ENCODE measurements at places on chromosomes 1 and 21.
A peak's percentile ranks its signal among the peaks of the same experiment; 100 is the strongest.

DNA sequence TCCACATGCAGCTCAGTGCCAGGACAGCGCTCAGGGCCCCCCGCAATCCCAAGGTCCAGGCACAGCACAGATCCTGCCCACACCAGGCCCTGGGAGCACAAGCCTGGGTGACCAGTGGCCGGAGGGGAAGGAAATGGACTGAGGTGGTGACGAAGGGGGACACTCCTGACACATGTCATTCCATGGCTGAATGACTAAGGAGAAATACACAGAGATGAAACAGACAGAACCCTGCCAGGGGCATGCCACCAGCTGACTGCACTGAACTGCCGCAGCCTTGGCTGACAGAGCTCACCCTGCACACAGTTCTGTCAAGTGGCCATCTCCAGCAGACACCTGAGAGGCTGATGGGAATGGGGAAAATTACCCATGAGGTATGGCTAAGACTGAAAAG is 56.1 kb downstream of the HSF2BP start:
- no peak for DNase-seq

DNA sequence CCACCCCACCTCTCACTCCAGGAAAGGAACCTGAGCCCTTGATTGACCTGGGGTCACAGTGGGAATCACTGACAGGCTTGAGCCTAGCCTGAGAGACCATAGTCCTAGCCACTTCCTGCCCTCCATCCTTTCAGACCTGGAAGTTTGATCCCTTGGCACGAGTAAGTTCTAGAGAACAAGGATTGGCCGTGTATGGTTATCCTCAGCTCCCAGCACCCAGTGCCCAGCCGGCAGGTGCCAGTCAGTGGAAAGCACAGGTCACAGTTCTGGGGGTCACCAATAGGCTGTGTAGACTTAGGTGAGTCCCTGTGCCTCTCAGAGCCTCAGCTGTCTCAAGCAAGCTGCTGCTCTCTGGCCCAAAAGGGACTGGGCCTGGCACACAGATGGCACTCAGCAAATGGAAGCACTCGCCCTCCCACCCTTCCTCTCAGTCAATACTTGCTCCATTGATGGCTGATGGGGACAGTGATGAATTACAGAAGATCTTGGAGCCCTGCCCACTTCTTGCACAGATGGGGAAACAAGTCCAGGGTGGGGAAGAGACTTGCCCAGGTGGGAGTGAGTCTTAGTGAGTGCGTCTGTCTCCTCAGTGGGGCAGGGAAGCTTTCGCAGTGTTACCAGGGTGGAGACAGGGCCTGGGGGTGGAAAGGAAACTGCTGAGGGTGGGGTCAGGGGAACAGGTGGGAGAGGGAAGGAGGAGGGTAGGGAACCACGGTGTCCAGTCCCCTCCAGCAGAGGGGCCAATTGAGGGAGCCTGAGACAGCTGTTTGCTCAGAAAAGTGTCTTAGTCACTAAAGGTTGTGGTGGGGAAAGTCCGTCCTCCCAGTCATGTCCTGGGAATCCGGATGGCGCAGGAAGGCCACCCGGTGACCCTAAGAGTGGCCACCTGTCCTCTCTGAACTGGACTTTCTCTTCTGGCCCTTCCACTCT is 2.6 kb upstream of the KCNQ4 start:
- DNase-seq: no peak

GRCh38 chr1:1117469-1117831 is 1.6 kb upstream of the C1orf159 start:
- no peak for DNase-seq

GRCh38 chr1:58881471-58881994 is 97.7 kb upstream of the JUN start:
- no peak for DNase-seq

GRCh38 chr1:158149577-158150269 is 31.0 kb upstream of the CD1D start:
- peak; percentile 89 for DNase-seq

DNA sequence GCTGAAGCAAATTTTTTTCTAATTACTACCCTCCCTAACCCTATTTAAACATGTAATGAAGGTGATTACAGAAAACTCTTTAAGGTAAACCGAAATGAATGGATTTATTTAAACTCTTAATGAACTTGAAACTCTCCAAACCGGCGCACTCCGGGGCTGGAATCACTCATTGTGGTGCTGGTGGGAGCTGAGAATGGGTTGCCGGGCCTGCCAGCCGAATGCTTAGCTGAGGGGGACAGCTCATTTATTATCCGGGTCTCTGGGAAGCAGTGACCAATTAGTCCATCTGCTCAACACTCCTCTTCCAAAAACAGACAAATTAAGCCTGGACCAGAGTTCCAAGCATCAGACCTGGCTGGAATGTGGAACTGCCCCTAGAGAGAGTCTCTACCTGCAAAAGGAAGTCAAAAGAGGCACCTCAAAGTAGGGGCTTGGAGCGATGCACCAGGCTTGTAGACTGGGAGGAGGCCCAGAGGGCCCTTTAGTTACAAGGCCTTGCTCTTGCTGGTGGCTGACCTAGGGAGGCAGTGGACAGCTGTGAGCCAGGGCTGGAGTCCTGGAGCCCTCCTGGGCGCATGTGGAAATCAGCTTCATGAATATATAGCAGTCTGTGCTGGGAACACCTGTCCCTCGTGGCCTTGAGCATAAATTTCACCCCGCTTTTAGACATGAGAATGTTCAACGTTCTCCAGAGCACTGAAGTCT is 320.7 kb downstream of the AJAP1 start:
- no peak for DNase-seq

GRCh38 chr1:145901312-145902021 is 8.4 kb downstream of the ITGA10 start:
- no peak for DNase-seq

DNA sequence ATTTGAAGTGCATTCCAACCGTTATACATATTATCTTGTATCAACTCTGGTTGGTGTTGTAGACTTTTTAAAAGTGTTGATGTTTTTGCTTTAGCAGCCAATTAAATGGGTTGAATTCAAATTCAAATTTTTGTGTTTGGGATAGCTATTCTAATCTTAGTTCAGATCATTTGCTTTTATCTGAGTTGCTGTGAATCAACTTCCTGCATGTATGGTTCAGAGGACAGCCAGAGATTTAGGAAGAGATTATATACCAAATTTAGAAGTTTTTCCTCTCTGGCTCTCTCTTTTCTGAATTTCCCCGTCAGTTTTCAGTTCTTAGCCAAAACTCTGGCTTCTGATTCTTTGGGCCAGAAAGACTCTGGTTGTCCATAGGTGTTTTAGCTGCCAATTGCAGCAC is 415.5 kb downstream of the NUF2 start:
- no peak for DNase-seq

DNA sequence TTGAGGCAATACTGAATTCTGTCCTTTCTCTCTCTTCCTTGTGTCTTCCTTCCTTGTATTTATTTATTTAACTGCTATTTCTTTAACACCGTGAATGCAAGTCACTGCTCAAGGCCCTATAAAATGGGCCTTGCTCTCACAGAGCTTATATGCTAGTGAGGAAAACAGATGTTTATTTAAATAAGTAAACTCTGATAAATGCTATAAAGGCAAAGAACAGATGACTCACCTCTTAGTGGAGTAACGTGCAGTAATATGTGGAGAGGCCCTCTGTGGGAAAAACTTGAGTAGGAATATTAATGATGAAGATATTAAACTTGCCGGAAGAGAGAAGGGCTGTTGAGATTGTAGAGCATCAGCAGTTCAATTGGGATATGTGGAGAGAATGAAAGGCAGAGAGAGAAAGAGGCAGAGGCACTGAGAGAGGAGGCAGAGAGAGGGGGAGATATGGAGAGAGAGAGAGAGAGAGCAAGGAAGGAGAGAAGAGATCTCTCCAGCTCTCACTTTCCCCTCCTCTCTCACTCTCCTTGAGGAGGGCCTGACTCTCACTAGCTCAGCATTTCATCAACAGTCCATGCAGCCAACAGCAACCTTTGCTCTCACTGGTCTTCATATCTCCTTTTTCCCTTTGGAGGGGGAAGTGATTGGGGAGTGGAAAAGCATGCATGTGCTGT is 322.2 kb downstream of the LMX1A start:
- DNase-seq: no peak

GRCh38 chr1:216015116-216015515 is 408.1 kb downstream of the USH2A start:
- DNase-seq: no peak

DNA sequence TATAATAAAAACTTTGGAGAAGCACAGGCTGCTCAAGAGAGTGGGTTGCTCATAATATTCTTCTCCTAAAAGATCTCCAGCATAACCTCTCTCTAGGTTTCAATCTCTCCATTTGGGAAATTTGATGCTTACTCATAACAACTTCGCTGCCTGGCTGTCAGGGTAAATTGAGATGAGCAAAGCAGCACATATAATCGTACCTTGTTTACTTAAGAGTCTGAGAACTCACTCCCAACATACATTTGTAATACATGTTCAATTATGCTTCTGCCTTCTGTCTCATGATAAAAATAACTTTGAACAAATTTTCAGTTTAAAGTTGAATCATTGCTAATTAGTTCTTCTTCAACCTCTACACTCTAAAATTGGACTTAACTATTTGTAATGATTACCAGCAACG is 68.9 kb downstream of the DUSP10 start:
- no peak for DNase-seq

DNA sequence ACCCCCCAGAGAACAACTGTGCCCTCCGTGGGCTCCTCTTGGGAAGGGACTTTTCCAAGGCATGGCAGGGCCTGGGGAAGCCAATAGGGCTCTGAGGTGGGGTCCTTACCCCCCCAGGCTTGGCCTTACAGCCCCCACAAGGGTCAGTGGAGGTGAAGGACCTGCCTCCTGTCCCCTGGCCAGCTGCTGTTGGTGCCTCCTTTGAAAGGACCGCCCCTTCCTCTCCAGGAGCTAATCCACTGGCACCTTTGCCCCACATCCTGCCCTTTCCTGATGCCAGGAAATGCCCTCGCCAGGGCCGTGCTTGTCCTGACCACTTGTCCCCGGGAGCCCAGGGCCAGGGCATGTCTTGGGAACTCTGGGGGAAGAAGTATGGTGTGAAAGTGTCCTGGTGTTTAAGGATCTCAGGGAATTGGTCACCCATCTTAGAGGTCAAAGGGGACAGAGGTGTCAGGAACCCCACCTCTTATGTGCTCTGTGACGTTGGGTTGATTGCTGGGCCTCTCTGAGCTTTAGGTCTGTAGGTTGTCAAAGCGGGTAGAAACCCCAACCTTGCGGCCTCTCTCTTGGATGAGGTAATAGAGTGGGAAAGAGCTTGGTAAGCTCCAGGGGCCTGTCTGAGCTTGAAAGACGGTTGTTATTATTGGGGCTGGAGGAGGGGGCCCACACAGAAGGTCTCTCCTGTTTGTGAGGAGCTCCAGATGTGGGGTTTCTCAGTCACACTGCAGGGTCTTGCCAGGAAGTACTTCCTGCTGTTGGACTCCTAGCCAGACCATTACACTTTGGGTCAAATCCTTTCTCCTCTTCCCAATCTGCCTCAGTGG is 2.8 kb downstream of the KCNQ4 start:
- DNase-seq: no peak

GRCh38 chr1:43585557-43585956 is 54.9 kb downstream of the PTPRF start:
- no peak for DNase-seq

DNA sequence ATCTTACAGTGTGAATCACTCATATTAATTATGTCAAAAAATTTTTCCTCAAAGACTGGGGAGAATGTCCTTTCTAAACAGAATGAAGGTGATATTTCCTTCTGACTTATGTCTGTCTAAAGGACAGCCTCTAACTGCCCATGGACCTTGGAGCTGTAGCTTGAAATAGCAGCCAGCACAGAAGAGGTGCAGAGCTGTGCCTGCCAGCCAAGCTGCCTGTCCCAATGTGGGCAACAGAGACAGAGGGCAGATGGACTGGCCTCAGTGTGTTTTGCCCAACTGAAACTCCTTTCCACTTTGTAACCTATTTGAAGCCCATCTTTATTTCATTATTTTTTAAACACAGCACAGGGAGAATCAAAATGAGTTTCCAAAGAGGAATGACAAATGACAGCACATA is 97.6 kb upstream of the DYNLT5 start:
- DNase-seq: no peak

DNA sequence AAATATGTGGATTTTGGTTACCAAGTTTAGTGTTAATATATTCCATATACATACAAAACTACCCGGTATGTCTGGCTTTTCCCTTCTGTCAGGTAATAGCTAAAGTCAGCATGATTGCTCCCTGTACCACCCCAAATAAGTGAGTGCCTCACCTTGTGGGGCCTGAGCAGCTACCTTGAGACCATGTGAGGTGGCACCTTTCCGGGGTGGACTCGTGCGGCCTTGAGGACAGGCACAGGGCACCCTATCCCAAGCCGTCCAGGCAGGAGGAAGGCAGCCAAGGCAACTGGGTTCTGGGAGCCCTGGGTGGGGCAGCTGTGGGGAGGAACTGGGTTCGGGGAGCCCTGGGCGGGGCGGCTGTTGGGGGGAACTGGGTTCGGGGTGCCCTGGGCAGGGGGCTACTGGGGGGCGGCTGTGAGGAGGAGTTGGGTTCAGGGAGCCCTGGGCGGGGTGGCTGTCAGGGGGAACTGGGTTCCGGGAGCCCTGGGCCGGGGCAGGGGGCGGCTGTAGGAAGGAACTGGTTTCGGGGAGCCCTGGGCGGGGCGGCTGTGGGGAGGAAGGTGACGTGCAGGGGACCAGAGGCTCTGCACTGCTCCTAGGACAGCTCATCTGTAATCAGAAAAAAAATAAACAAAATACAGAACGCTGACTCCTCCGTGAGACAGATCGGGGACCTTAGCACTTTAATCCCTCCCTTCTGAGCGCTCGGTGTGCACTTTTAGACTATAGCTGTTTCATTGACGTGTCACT is 63.3 kb downstream of the POFUT2 start:
- DNase-seq: no peak

DNA sequence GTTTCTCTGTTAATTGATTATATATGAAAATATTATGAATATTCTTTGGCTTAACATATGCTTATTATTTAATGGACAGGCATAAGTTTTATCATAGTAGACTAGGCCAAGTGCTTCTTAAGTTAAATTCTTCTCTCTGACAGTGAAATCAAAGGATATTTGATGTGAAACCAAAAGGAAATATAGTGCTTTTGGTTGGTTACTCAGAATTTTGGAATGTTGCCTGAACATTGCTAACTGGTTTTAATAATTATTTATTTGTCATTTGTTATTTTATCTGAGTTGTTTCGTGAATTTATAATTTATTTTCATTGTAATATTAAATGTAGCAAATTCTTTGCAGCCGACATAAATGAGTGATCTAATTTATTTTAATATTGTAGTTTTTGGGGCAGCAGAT is 18.3 kb downstream of the HOOK1 start:
- no peak for DNase-seq

- no peak for DNase-seq
Measured at GRCh38 chr1:11500881-11501280, 21.9 kb downstream of the DISP3 start.

- DNase-seq: no peak
Measured at GRCh38 chr1:24673341-24673740, 30.2 kb downstream of the SRRM1 start.

All from Kasumi-1 (cell line).